ENCODE measurements at places on chromosomes 16 and 17. TPM values are rescaled to one million over a fixed set of nuclear protein-coding genes. Genes with fewer than 3 reads are reported as not detected.

GRCh38 chr17:7695586-7695985, 7.3 kb downstream of the WRAP53 start:
- no peak for DNase-seq

DNA sequence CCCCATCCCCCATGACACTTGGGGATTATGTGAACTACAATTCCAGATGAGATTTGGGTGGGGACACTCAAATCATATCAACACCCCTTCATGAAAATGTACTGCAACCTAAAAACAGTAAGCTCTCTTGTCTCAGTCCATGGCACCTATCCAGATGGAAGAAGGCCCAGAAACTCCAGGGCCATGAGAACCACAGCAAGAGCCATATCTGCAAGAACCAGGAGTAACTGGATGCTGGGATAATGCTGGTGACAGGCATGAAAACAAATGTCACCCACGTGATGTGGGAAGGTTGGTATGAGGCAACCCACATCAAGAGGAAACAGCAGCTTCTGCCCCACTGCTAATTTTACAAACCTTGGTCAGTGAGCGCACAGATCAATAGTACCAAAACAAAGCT, 400.1 kb upstream of the ERCC4 start:
- DNase-seq: no peak

DNA sequence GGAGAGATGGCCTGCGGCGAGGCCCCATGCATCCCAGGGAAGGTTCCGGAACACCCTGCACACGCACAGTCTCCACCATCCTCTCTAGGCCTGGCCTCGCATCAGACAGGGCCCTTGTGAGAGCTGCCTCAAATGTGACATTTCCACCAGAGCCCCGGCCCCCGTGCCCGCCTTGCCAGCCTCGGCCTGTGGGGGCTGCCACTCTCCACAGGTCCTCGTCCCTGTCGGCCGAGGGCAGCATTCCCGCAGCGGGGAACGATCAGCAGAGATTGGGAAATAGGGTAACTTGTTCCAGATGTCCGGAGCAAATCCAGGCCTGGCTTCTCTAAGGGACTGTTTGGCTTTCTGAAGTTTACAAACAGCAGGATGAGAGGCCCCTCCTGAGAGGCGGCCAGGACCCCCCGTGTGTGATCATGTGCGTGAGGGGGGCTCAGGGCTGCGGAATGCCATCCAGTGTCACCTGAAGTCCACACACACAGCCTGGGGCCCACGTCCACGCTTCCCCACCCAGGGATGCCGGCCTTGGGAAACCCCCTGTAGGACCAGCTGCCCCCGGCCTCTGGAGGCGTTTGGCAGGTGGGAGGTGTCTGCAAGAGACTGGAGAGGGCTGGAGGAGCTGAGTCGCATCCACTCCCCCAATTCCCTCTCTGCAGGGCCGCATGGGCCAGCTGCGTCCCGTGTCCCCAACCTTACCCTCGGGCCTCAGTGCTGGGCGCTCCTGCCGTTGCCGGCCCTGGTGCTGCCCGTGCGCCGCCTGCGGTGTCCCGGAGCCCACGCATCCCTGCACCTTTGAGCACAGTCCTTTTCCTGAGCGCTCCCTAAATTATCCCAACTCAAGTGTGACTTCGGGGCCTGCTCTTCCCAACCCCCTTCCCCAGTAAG, 70.4 kb downstream of the ZDHHC7 start:
- DNase-seq: no peak

DNA sequence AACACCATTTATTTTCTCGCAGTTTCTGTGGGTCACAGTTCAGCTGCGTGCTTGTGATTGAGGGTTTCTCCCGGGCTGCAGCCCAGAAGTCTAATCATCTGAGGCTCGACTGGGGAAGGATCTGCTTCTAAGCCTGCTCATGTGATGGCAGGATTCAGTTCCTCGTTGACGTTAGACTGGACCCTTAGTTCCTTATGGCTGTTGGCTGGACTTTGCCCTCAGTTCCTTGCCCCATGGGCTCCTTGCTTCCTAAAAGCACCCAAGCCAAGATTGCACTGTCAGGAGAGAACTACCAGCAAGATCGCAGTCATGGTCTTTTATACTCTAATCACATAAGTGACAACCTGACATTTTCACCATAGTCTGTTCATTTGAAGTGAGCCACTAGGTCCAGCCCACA, 250.0 kb downstream of the PRKCA start:
- no peak for DNase-seq

DNA sequence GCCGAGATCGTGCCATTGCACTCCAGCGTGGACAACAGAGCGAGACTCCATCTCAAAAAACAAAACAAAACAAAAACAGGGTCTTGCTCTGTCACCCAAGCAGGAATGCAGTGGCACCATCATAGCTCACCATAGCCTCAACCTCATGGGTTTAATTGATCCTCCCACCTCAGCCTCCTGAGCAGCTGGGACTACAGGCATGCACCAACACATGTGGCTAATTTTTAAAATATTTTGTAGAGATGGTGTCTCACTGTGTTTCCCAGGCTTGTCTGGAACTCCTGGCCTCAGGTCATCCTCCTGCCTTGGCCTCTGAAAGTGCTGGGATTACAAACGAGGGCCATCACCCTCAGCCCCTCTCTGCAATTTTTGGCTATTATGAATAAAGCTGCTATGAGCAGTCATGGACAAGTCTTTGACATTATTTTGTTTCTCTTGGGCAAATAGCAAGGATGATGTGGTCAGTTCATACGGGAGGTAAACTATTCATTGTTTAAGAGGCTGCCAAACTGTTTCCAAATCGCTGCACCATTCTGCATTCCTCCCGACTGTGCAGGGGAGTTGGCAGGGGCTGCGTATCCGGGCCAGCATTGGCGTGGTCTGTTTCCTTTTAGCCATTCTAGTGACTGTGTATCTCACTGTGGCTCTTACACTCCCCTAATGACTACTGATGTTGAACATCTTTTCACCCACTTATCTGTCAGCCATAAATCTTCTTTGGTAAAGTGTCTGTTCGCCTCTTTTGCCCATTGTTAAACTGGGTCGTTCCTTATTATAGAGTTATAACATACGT, 21.1 kb downstream of the EIF4A3 start:
- peak; percentile 33 for DNase-seq

The MYH1 gene
- total RNA-seq: 0.06 TPM

The PYDC1 gene
- total RNA-seq: not detected

The SULT1A4 gene
- 11.6 TPM for total RNA-seq

DNA sequence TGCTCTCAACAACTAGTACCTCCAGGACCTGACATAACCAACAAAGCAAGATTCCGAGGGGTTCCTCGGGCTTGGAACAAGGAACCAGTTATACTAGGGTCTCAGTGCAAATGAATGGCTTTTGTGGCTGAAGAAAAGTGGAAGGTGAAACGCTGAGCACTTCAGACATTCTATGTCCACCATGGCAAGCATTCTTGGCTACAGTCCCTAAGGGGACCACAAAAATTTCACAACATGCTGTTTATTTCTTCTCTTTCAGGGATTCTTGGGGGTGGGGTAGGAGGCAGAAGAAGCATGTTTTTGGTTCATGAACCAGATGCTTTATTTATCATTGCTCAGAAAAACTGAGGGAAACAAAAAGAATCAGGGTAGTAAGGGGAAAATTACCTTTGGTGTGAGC, 479.9 kb upstream of the CDH11 start:
- DNase-seq: no peak

DNA sequence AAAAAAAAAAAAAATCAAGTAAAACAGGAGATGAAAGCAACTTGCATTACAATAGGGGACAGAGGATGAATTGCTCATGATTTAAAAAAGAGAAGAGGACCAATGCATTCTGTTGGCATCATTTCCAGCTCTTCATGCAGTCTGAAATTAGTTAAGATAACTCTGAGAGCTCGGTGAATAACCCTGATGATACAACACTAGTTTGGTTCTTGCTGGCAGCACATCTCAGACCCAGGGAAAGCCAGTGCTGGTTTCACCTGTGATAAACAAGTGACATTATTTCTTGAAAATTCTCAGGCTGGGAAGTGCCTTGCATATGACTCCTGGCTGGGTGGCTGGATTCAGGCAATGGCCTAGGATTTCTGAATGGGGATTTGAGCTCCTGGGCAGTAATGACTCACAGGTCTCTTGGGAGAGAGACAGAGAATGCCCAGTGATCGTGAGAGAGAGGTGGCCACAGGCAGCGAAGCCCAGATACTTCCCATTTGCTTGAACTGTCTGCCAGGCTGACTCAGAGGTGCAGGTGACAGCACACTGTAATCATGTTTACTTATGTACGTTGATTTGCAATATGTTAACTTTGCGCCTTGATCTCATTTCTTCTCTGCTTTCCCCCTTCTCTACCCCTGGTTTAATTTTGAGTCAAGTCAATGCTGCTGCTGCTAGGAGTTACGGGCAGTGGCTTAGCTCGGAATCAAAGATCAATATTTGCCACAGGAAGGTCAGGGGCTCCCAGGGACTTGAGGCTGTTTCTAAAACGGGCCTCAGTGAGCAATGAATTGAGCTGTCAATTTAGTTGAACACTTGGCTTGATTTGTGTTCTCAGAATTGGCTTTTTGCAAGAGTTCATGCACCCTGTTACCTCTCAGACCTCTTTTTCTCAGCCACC, 27.1 kb downstream of the ARSG start:
- DNase-seq: no peak

- DNase-seq: peak; percentile 85
Observed at GRCh38 chr16:53061701-53062159, 6.9 kb downstream of the CHD9 start.

GRCh38 chr16:53711390-53711789, 7.4 kb downstream of the FTO start:
- no peak for DNase-seq

The IRX5 gene
- total RNA-seq: not detected

- no peak for DNase-seq
Observed at GRCh38 chr17:81095383-81095762, 60.4 kb downstream of the BAIAP2 start.

The ZFP90 gene
- total RNA-seq: 15.4 TPM

- no peak for DNase-seq
Observed at GRCh38 chr17:43363181-43363925, 35.4 kb upstream of the ARL4D start.

The GJC1 gene
- 17.1 TPM for total RNA-seq

- no peak for DNase-seq
Observed at GRCh38 chr17:33809748-33810147, 445.3 kb upstream of the CCL2 start.

GRCh38 chr17:40316571-40317344, 7.8 kb downstream of the RARA start:
- peak; percentile 90 for DNase-seq

GRCh38 chr17:73650617-73651200, 6.5 kb upstream of the SDK2 start:
- DNase-seq: peak; percentile 81

All from mesenteric fat pad (tissue), 1 donor.